Body of pancreas (tissue), 4 donors: ENCODE measurements at places on chromosomes 16 and 17. TPM values are rescaled to one million over a fixed set of nuclear protein-coding genes. Genes with fewer than 3 reads are reported as not detected.

GRCh38 chr16:65037556-65037955 is 84.3 kb downstream of the CDH11 start:
- H3K4me3 ChIP-seq, result no peak overlapping the region
- no peaks in the 10 kb centered on the region for H3K36me3 ChIP-seq
- H3K27ac ChIP-seq, result no peak overlapping the region
- no peak for DNase-seq
- no peaks in the 10 kb centered on the region for H3K4me1 ChIP-seq

GRCh38 chr17:9755083-9755482 is 36.3 kb downstream of the DHRS7C start:
- no peak for DNase-seq
- H3K36me3 ChIP-seq, result no peaks in the 10 kb centered on the region
- H3K27me3 ChIP-seq, result no peaks in the 10 kb centered on the region
- no peak overlapping the region for H3K27ac ChIP-seq
- no peak overlapping the region for H3K4me3 ChIP-seq

GRCh38 chr17:28267720-28268609 is 51.0 kb upstream of the TMEM97 start:
- H3K4me3 ChIP-seq, result no peak overlapping the region
- H3K36me3 ChIP-seq, result no peaks in the 10 kb centered on the region
- no peak overlapping the region for H3K27ac ChIP-seq
- no peaks in the 10 kb centered on the region for H3K4me1 ChIP-seq

DNA sequence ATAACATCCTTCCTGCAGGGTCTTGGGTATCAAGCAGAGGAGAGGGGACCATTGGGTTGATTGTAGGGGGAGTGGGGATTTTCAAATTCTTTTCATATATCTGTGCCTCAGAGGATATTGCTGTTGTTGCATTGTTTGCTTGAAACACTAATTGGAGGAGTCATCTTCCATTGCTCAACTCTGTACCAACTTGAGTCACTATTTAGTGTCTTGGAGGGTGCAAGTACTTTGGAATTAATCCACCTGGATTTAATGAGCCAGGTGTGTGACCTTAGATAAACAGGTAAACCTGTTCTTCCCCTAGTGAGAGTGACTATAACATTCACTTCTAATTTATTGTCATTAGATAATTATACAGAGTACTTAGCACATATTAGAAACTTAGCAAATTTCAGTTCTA is 151.3 kb upstream of the CNTNAP4 start:
- H3K27ac ChIP-seq, result no peak overlapping the region
- H3K27me3 ChIP-seq, result no peaks in the 10 kb centered on the region
- H3K4me3 ChIP-seq, result no peak overlapping the region
- H3K4me1 ChIP-seq, result no peaks in the 10 kb centered on the region
- no peak for DNase-seq
- H3K36me3 ChIP-seq, result no peaks in the 10 kb centered on the region

GRCh38 chr17:33433581-33433980 is 140.5 kb upstream of the ASIC2 start:
- H3K36me3 ChIP-seq, result no peaks in the 10 kb centered on the region
- H3K27ac ChIP-seq, result no peak overlapping the region
- H3K27me3 ChIP-seq, result no peaks in the 10 kb centered on the region
- no peak for DNase-seq
- H3K4me3 ChIP-seq, result no peak overlapping the region

PLD6 gene
- total RNA-seq, result 6.6 TPM

DNA sequence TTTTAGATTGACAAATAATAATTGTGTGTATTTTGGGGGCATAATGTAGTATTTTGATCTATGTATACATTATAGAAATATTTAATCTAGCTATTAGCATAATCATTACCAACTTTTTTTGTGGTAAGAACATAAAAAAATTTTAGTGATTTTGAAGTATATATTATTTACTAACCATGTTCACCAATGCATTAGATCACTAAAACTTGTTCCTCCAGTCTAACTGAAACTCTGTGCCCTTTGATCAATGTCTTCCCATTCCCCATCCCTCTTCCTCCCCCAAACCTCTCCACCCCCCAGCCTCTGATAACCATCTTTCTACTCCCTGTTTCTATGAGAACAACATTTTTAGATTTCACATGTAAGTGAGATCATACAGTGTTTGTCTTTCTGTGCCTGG is 8.5 kb downstream of the EFCAB13 start:
- no peaks in the 10 kb centered on the region for H3K27me3 ChIP-seq
- no peak overlapping the region for H3K4me3 ChIP-seq
- no peak for DNase-seq
- H3K36me3 ChIP-seq, result no peaks in the 10 kb centered on the region
- H3K4me1 ChIP-seq, result no peaks in the 10 kb centered on the region

BCAR1 gene
- 61.0 TPM for total RNA-seq
